ENCODE measurements at places on chromosomes 2 and 18.

GRCh38 chr2:98240786-98241398, 105.4 kb upstream of the CNGA3 start:
- no peak for DNase-seq

GRCh38 chr2:207385903-207386302, 143.9 kb upstream of the CREB1 start:
- no peak for DNase-seq

DNA sequence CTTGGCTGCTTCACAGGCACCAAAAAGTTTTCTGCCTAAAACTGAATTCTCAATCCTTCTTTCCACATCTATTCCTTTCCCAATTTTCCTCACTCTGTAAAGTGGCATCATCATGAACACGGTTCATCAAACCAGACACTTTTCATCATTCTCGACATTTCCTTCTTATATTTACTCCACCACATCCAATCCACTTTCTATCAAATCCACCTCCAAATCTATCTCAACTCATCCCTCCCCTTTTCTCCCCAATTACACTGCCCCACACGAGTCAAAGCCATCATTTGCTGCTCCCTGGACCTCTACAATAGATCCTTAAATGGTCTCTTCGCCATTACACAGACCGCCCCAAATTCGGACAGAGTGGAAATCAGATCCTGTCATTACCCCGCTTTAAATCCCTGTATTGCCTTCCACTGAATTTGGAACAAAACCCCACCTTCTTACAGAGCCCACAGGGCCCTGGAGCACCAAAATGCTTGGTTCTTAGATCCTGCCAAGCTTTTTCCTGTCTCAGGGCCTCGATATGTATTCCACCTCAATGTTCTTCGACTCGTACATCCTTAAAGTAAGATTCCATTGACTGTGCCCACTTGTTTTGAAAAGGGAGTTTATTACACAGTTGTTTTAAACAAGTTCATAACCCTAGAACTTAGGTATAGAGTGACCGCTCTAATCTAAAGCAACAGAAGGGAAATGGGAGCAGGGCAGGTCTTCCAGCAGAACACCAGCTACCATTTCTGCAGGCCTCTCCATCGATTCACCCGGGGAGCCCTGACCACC, 856 bp downstream of the ACAA2 start:
- DNase-seq: no peak

GRCh38 chr2:170715062-170715931, at the start of gene SP5:
SP5 (plus strand) TSS chr2:170715337; CDS start chr2:170715513, 176 bp downstream.
- peak; percentile 85 for DNase-seq

GRCh38 chr2:234987754-234988153, 35.9 kb downstream of the SH3BP4 start:
- DNase-seq: no peak
